ENCODE measurements at places on chromosomes 13 and 19.

GRCh38 chr19:49119411-49120324, at the start of gene PPFIA3:
Gene PPFIA3 (plus strand): TSS chr19:49119544. CDS start chr19:49127874, 8,330 bp downstream.
- no peak for DNase-seq

- no peak for DNase-seq
These were observed 12.9 kb downstream of the CCDC70 start for GRCh38 chr13:51874651-51875050.

GRCh38 chr19:2359992-2360685, at the start of gene TMPRSS9:
Gene TMPRSS9 (plus strand): TSS chr19:2360265. CDS start chr19:2389786, 29,521 bp downstream.
- no peak for DNase-seq

GRCh38 chr13:21478881-21479808, 20.0 kb upstream of the ZDHHC20 start:
- DNase-seq, result no peak

- no peak for DNase-seq
These were observed 3.6 kb downstream of the PRMT1 start for GRCh38 chr19:49680421-49681351.

DNA sequence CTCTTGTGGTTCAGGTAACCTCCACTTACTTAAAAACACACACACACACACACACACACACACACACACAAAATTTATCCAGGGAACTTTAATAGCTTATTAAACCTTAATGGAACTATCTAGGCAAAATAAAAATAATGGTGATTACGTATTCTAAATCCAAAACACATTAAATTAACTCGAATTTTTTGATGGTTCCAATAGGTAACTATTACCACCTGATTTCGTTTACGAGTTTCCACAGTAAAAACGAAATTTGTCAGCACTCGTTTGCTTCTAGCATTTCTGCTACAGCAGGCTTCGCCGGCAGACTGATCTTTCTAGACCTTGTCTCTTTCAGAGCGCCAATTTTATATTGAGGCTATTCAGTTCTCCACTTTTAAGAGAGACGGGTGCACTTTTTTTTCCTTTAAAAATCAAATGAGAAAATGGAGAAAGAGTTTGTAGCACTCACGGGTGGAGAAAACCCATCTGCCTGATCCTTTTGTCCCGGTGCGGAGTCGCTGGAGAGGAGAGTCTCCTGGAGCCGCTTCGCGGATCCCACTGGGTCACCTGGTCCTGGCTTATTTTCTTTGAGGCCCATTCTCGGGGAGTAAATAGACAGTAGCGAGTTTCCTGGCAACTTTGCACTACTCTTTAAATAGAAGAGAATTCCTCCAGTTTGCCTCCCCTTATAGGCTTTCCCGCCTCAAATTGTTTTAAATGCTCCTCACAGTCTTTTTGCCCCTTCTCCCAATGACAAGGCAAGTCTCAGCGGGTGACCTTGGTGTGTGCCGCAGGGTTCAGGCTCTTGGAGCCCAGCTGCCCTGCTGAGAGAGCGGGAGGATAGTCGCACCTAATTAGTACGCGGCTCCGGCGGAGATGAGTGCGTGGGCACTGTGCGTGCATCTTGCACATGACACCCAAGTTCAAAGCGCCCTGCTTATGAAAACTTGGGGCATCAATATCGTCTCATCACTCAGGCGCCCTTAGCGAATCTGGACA, 117.0 kb downstream of the KCNRG start:
- DNase-seq, result no peak

- peak; percentile 63 for DNase-seq
These were observed 49.0 kb downstream of the BRD4 start for GRCh38 chr19:15283141-15283883.

DNA sequence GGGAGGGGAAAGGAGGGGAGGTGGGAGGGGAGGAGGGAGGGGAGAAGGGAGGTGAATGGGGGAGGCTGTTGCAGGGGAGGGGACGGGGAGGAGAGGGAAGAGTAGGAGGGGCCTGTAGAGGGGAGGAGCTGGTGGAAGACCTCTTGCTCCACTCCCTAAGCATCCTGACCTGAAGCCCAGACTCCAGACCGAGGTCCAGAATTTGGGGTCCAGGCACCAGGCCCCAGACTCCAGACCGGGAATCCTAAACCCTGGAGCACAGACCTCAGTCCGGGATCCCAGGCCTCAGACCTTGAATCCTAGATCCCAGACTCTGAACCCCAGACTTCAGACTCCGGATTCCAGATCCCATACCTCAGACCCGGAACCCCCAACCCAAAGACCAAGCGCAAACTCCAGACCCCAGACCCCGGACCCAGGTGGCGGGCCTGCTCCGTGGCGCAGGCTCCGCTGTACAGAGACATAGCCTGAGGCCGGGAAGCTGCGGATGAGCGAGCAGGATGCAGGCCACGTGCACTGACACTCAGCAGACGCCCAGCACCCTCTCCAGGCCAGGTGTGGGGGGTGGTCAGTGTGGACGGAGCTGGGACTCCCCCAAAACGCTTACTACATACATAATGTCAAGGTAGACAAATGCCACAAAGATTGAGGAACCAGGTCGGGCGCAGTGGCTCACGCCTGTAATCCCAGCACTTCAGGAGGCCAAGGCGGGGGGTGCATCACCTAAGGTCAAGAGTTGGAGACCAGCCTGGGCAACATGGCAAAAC, 710 bp upstream of the BTBD2 start:
- peak; percentile 68 for DNase-seq

DNA sequence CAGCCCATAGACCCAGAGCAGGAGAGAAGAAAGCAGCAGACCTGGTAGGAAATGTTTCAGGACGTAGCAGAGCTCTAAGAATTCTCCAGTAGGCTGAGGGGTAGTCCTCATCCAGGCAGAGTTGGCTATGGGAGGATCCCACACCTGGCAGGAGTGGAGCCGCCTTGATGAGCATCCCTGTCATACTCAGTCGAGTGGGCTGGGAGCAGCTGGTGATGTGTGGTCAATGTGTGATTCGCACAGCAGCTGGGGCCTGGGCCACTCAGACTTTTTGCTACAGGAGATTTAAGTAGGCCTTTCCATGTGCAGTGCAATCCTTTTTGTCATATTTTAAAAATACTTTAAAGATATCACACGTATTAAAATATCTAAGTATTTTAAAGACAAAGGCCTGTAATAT, 56.6 kb downstream of the MYO16 start:
- DNase-seq, result no peak

GRCh38 chr13:36758345-36758744, 60.7 kb upstream of the RFXAP start:
- DNase-seq, result no peak

DNA sequence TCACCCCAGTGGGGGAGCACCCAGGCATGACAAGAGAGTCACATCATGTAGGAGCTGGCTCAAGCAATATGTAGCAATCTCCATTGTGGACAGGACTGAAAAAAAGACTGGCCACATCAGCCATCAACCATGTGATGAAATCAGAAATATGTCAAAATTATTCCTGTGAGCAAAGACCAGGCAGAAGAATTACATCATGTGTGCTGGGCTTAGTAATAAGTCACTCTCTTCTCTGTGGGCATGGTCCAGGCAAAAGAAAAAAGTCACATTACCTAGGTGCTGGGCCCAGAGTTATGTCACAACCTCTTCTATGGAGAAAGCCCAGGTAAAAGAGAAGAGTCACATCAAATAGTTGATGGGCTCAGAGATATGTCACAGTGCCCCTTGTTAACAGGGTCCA, 28.3 kb upstream of the ZNF729 start:
- DNase-seq, result no peak

DNA sequence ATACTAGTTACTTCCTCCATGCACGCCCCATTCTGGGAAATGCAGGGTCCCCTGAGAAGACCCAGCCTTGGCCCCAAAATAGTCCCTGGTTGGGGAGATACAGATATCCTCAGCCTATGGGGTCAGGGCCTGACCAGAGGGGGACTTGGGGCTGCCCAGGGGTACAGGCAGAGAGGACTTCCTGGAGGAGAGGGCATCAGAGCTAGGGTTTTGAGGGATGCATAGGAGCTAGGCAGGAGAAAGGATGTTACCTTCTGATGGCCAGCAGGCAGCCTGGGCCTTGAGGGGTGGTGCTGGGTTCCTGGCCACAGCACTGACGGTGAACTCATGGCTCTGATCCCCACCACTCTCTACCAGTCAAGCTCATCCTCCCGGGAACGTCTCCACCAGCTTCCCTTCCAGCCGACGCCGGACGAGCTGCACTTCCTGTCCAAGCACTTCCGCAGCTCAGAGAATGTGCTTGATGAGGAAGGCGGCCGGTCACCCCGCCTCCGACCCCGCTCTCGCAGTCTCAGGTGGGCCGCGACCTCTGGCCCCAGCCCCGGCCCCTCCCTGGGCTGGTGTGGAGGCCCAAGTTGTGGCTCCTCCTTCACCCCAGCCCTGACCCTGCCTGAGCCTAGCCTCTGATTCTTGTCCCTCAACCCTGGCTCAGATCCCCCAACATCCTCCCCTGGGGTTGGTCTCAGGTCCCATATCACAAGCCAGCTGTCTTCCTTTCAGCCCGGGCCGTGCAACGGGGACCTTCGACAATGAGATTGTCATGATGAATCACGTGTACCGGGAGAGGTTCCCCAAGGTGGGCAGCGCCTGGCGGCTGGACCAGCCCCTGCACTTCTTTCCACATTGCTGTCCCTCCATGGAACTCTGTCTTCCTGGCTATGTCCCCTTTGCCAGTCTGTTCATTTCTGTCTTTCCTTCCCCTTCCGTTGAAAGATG, 25.6 kb downstream of the MAST3 start:
- DNase-seq, result no peak

All from thoracic aorta (tissue), 2 donors.